ENCODE measurements at places on chromosomes 16 and 17.
A peak's percentile ranks its signal among the peaks of the same experiment; 100 is the strongest.

DNA sequence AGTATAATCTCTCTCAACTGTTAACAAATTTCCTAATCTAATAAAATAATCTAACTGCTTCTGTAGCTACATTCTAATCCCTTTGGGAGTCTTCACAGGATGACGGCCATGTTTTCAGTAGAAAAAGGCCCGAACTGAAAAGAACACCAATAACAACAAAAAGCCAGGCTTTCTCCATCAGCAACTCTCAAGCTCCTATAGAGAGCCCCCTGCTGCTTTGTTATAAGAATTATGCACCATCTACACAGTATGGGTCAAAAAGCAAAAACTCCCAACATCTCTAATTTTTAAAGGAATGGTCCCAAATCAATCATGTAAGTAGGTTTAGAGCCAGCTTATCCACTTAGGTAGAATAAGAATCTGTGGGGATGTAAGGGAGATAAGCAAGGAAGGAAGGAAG is 163.6 kb upstream of the C17orf78 start:
- no peak for DNase-seq

GRCh38 chr17:80545499-80545826 is 825 bp downstream of the RPTOR start:
- DNase-seq = no peak

GRCh38 chr16:66418165-66418962 is 8.7 kb upstream of the BEAN1 start:
- DNase-seq = no peak

DNA sequence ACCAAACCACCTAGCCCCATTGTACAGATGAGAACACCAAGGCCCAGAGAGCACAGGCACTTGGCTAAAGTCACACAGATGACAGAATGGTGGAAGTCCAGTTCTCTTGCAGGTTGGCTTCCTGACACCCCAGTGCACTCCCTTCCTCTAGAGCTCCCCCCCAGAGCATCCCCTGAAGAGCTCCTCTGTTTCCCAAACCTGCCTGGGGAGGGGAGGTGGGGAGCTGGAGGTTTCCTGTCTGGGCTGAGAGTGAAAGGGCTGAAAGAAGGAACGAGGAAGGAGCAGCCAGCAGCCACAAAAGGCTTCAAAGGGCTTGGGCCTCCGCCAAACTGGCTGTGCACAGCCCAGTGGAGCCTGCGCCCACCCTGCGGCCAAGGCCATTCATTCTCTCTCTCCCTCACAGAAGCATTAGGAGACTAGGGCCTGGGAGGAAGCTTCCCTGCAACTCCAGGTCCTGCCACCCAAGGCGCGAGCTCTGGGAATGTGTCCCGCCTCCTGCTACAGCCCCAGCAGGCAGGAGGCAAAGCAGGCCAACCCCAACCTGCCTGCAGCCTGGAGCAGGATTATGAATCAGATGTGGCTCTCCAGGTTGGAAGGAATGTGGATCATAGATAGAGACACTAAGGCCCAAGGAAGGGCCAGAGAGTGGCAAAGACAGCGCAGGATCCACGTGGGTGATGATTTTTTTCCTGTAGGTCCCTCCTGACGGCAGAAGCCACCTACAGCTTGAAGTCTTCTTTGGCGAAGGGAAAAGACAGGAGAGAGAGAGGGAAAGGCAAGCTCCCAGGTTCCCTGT is 913 bp downstream of the SLC13A5 start:
- no peak for DNase-seq

- DNase-seq = no peak
Measured at GRCh38 chr16:69057400-69058378, 47.8 kb upstream of the HAS3 start.

DNA sequence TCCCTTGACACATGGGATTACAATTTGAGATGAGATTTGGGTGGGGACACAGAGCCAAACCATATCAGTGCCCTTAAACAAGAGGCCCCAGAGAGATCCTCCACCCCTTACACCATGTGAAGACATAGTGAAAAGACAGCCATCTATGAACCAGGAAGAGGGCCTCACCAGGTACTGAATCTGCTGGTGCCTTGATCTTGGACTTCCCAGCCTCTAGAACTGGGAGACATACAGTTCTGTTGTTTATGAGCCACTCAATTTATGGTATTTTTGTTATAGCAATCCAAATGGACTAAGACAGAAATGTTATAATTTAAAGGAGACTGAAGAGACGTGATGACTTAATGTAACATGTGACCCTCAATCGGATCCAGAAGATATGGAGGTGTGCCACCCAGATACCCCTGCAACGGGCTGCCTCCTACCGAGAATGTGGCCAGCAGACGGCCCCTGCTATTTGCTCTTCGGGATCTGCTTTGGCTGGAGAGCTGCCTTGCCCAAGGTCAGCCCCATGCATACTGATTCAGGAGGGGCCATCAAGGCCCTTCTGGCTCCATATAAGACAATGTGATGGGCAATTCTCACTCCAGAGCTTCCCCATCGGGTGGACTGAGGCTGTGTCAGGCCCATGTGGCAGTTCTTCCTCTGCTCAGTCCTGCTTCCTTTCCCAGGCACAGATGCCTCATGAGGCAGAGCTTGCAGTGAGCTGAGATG is 80.6 kb downstream of the NETO2 start:
- DNase-seq = no peak

DNA sequence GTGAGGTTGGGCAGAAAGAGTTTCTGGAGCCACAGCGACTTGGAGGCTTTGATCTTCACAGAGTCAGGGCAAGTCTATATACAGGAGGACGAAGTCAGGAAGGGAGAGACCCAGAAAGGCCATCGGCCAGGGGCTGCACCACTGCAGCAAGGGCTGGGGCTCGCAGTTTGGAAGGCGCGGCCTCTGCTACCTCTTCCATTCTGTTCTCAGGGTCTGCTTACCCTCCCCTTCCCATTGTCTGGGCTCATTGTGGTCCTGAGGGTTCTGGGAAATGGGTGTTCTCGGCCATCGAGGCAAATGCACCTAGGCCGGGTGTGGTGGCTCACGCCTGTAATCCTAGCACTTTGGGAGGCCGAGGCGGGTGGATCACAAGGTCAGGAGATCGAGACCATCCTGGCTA is 16.0 kb downstream of the ST6GALNAC1 start:
- DNase-seq = no peak

GRCh38 chr17:31374094-31374447 is 17.4 kb upstream of the RAB11FIP4 start:
- DNase-seq = no peak

GRCh38 chr16:69319826-69320739 is 8.9 kb downstream of the VPS4A start:
- DNase-seq = no peak

- DNase-seq = no peak
Measured at GRCh38 chr16:78225919-78226318, 126.5 kb downstream of the WWOX start.

DNA sequence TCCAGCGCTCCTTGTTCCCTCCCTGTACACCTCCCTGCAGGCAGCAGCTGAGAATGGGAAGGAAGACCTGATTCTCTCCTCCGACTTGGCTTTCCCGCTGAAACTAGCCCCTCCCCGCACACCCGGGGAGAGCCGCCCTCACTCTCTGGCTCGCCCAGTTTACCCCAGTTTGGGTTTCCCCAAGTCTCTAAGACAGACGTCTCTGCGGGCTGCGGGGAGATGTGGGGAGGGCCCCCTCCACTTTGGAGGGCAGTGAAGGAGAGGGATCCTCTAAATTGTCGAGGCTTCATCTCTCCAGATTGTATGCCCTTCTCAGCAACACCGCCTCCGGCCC is 797 bp downstream of the GRB7 start:
- peak; percentile 24 for DNase-seq

GRCh38 chr17:73971127-73971526 is 232.4 kb upstream of the RPL38 start:
- DNase-seq = no peak

- no peak for DNase-seq
Measured at GRCh38 chr17:83074486-83075223, 4.8 kb upstream of the METRNL start.

DNA sequence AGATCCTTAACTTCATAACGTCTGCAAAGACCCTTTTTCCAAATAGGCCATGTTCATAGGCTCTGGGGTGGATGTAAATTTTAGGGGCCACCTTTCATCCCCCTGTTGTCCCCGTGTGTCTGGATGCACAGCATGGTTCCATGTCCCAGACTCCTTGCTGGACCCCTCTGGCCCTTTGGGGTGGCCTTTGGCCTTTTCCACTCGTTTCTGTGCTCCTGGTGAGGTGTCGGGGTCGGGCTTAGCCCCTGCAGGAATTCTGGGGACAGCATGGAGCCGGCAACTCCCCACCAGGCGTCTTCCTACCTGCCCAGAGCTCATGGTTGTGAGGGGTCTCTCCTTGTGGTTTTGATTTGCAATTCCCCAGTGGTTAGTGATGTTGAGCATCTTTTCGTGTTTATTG is 183.5 kb downstream of the SEC14L1 start:
- DNase-seq = no peak

DNA sequence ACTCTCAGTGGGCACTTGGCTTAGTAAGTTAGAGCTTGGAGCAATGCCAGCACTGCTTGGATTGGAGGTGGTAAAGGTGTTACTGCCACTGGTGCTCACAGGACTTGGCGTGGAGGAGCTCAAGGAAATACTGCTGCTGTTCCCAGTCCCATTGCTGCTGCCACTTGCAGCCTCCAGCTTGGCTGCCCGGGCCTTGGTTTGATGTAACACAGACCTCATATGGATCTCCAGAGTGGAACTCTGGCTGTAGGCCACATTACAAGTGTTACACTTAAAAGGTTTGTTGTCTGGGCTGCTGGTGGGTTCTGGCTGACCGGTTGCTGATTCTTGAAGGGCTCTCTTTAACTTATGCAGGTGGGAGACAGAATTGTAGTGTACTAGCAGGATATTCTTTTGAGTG is 250.3 kb downstream of the ZFHX3 start:
- no peak for DNase-seq

DNA sequence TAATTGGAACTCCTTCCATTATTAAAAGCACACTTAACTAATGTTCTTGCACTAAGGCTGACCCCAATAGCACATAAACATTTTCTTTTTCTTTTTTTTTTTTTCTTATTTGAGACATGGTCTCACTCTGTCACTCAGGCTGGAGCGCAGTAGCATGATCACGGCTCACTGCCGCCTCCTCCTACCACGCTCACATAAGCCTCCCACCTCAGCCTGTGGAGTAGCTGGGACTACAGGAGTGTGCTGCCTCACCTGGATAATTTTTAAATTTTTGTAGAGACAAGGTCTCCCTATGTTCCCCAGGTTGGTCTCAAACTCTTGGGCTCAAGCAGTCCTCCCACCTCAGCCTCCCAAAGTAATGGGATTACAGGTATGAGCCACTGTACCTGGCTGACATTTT is 1.2 kb upstream of the ZNF652 start:
- DNase-seq = no peak

GRCh38 chr17:41707803-41708669 is 4.1 kb upstream of the GAST start:
- no peak for DNase-seq

GRCh38 chr17:27222515-27222914 is 71.4 kb upstream of the WSB1 start:
- no peak for DNase-seq

DNA sequence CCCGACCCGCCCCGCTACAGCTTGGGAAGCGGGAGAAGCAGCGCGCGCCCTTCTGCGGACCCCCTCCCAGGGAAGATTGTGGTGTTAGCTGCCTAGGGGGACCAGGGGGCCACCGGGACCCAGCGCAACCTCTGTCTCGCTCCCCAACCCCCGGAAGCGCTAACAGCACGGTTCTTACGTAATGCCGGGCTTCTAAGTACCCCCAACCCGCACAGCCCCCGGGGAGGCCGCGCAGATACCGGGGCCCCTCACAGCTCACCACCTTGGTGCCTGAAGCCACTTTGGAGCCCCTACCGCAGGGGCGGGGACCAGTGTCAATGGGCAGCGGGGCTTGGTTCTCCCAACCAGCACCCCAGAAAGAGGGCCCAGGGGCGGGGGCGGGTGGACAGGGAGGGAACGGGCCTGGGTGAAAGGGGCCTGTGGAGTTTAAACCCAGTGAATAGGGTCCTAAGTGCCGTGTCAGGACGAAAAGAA is 348 bp downstream of the MPP2 start:
- no peak for DNase-seq

GRCh38 chr16:69660166-69660565 is 66.2 kb downstream of the NQO1 start:
- no peak for DNase-seq

GRCh38 chr16:83233153-83233552 is 574.6 kb upstream of the HSBP1 start:
- DNase-seq = no peak

GRCh38 chr16:52251495-52251894 is 295.4 kb downstream of the TOX3 start:
- no peak for DNase-seq

Measured in stimulated activated CD4-positive, alpha-beta T cell treated with anti-CD3 and anti-CD28 coated beads, TNF-alpha, amount 100 ng/mL, for 24 hours (primary cell).